Fibroblast of the conjunctiva (primary cell): ENCODE measurements at places on chromosomes 13 and 19.

- DNase-seq: no peak
These were observed 68.8 kb downstream of the LMO7 start for GRCh38 chr13:75704927-75705288.

- no peak for DNase-seq
These were observed 26.3 kb upstream of the SPATA13 start for GRCh38 chr13:24134231-24134630.

- no peak for DNase-seq
These were observed 34.3 kb downstream of the COL4A1 start for GRCh38 chr13:110272651-110273050.

GRCh38 chr13:99374994-99375737 lies 68.0 kb upstream of the GPR183 start:
- DNase-seq: no peak

DNA sequence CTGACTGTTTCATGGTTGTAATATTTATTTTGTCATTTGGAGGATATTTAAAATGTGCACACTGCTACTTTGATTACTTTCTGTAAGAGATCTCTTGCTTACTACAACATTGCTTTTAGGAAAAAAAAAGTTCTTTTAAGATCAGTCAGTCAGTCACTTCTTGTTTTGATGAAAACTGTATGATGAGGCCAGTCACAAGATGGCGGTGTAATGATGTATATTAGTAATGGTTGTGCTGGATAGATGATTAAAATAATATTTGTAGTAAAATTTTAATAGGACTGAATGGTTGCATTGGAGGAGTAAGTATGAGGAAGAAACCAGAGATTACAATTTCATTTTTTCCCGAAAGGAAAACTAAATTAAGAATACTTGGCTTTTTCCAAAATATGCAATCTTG lies 2411.1 kb downstream of the PCDH9 start:
- DNase-seq: no peak

DNA sequence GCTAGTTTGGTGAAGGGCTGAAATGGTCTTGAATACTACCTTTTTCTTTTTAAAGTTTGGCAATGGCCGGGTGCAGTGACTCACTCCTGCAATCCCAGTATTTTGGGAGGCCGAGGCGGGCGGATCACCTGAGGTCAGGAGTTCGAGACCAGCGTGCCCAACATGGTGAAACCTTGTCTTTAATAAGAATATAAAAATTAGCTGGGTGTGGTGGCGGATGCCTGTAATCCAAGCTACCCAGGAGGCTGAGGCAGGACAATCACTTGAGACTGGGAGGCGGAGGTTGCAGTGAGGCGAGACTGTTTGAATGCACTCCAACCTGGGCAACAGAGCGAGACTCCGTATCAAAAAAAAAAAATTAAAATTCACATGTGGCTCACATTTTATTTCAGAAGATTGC lies 880 bp upstream of the ZNF723 start:
- no peak for DNase-seq
